ENCODE measurements at places on chromosomes 5 and 9. TPM values are rescaled to one million over a fixed set of nuclear protein-coding genes. Genes with fewer than 3 reads are reported as not detected.

GRCh38 chr5:73488806-73489205 is 9.4 kb upstream of the BTF3 start:
- no peak overlapping the region for H3K27ac ChIP-seq
- H3K36me3 ChIP-seq = no peaks in the 10 kb centered on the region
- H3K27me3 ChIP-seq = peaks cover 3% of the 10 kb centered on the region
- no peak overlapping the region for H3K4me3 ChIP-seq

GRCh38 chr5:135242021-135242865 is 156.8 kb downstream of the MACROH2A1 start:
- no peaks in the 10 kb centered on the region for H3K36me3 ChIP-seq
- H3K27ac ChIP-seq = no peak overlapping the region
- H3K27me3 ChIP-seq = no peaks in the 10 kb centered on the region
- H3K4me3 ChIP-seq = no peak overlapping the region

- H3K27ac ChIP-seq = no peak overlapping the region
- H3K4me1 ChIP-seq = peaks cover 5% of the 10 kb centered on the region
- H3K27me3 ChIP-seq = no peaks in the 10 kb centered on the region
Measured at GRCh38 chr9:37364751-37365360, 57.6 kb upstream of the GRHPR start.

DNA sequence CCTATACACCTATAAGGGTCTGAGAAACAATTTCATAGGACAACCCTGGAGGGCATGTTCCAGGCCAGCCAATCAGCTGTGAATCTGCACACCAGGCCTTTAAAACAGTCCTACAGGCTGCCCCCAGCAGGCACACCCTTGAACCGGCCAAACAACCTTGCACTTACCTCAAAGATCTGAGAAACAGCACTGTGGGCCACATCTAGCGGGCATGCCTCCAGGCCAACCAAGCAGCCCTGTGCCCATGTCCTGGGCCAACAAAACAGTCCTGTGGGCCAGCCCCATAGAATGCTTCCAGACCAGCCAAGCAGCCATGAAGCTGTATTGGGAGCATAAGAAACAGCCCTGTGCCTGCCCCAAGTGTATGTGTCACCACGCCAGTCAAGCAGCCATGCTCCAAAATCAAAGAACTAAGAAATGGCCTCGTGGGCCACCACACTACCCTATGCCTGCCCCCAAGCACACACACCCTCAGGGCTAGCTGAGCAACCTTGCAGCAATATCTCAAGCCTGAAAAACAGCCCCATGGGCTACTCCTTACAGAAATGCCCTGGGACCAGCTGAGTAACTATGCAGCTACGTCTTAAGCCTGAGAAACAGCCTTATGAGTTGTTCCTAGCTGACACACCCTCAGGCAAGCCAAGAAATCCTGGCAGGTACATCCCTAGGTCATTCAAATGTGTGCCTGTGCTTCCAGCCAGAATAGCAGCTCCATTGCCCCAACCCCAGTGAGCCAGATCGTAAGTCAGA is 2243.8 kb upstream of the C9orf72 start:
- no peaks in the 10 kb centered on the region for H3K36me3 ChIP-seq
- no peak for DNase-seq
- H3K27ac ChIP-seq = no peak overlapping the region
- H3K4me1 ChIP-seq = no peaks in the 10 kb centered on the region

Gene ANKDD1B
- 0.66 TPM for total RNA-seq

DNA sequence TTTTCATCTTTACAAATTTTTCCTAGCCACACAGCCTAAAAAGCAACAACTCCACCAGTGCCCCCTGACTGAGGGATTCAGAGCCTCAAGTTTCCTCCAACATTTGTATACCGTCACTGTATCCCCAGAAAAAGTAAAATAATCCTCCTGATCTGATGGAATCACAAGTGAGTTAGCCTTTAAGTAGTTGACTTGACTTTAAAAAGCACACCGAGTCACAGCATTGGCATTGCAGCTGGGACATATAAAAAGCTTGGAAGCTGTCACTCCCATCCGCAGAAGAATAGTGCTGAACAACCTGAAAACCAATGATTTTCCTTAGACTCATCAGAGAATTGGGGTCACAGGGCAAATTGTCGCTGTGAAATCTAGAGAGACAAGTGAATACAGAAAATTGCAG is 41.6 kb upstream of the FBN2 start:
- H3K36me3 ChIP-seq = no peaks in the 10 kb centered on the region
- no peak for DNase-seq
- H3K4me1 ChIP-seq = no peaks in the 10 kb centered on the region
- no peak overlapping the region for H3K4me3 ChIP-seq
- no peaks in the 10 kb centered on the region for H3K27me3 ChIP-seq
- H3K27ac ChIP-seq = no peak overlapping the region

Gene IFNA21
- not detected for total RNA-seq

DNA sequence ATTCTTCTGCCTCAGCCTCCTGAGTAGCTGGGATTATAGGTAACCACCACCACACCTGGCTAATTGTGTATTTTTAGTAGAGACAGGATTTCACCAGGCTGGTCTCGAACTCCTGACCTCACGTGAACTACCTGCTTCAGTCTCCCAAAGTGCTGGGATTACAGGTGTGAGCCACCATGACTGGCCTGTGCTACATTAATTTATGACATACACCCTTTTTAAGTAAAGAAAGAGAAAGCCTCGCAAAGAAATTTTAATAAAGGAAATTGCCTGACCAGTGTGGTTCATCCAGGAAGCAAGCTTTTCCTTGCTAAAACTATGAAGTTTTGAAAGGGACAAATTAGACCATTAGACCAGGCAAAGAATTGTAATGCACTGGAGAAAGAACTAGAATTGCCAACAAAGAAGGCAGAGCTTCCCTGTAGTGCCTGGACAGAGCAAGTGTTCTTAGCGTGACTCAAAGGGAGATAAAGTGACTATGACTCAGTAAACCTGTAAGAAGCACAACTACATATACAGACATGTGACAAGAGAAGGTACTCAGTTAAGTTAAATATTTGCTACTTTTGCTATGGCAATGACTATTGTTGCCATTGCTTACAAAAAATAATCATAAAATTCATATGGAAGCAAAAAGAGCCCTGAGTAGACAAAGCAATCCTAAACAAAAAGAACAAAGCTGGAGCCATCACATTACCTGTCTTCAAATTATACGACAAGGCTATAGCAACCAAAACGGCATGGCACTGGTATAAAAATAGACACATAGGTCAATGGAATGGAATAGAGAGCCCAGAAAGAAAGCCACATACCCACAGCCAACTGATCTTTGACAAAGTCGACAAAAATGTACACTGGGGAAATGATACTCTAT is 54.6 kb downstream of the FYB1 start:
- H3K4me1 ChIP-seq = peaks cover 23% of the 10 kb centered on the region
- H3K4me3 ChIP-seq = no peak overlapping the region
- peaks cover 8% of the 10 kb centered on the region for H3K36me3 ChIP-seq
- no peaks in the 10 kb centered on the region for H3K27me3 ChIP-seq
- H3K27ac ChIP-seq = peak overlapping the region; percentile 61

DNA sequence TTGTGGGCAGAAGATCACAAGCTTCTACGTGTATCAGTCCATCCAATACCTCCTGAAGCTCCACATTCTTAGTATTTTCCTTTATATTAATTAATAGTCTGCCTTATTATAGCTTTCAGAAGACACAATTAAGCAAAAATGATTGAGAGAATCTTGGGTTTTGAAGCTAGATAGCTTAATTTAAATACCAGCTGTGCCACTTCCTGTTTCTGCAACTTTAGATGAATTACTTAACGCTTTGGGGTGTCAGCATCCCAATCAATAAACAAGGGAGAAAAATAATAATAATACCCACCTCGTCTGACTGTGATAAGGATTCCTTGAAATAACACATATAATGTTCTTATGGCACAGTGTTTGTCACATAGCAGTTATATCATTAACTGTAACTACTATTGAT is 44.7 kb upstream of the HTR4 start:
- H3K36me3 ChIP-seq = no peaks in the 10 kb centered on the region
- no peaks in the 10 kb centered on the region for H3K4me1 ChIP-seq
- no peaks in the 10 kb centered on the region for H3K27me3 ChIP-seq
- no peak overlapping the region for H3K4me3 ChIP-seq
- DNase-seq = no peak

DNA sequence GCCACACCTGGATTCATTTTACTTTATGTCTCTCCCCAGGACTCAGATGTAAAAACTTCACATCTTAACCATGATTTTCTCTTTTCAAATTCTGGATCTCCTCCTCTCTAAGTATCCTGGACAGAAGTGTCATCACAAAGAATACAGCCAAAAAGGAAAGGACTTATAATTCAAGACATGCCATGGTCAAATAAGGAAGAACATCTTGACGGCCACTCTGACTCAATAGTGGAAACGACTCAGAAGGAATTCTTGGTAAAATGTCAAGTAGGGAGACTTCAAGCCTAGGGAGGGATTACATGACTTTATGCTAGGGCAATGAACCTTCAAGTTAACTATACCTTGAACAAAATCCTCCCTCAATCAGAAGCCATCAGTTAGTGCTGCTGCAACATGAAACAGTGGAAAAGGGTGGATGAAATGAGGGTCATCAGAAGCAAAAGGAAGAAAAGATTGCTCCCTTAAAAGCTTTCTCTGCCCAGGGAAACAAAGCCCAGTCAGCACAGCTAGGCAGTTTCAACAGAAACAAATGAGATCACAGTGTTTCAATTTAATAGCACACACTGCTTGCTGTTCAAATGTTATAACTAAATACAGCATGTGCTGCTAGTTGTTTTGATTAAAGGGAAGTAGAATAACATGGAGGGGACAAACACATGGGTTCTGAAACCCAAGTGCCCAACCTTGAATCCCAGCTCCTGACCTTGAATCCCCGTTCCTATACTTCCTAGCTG is 101.4 kb downstream of the LPAR1 start:
- H3K4me3 ChIP-seq = no peak overlapping the region
- DNase-seq = no peak
- no peak overlapping the region for H3K27ac ChIP-seq
- no peaks in the 10 kb centered on the region for H3K36me3 ChIP-seq
- H3K4me1 ChIP-seq = peaks cover 4% of the 10 kb centered on the region

- H3K27me3 ChIP-seq = no peaks in the 10 kb centered on the region
- H3K4me1 ChIP-seq = no peaks in the 10 kb centered on the region
- DNase-seq = no peak
- H3K36me3 ChIP-seq = no peaks in the 10 kb centered on the region
- no peak overlapping the region for H3K27ac ChIP-seq
Measured at GRCh38 chr5:113090336-113091106, 113.9 kb downstream of the DCP2 start.

Gene CDX1
- total RNA-seq = not detected

Gene CETN3
- 4.0 TPM for total RNA-seq

DNA sequence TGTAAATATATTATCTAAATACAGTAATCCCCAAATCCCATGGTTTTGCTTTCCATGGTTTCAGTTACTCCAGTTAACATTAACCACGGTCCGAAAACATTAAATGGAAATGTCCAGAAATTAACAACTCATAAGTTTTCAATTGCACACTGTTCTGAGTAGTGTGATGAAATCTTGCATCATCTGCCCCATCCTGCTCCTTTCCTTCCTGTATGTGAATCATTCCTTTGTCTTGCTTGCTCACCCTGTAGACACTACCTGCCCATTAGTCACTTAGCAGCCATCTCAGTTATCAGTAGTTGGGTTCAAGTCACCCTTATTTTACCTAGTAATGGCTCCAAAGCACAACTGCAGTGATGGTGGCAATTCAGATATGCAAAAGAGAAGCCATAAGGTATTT is 1568.5 kb upstream of the WWC1 start:
- H3K27ac ChIP-seq = no peak overlapping the region
- no peak overlapping the region for H3K4me3 ChIP-seq
- DNase-seq = no peak
- no peaks in the 10 kb centered on the region for H3K27me3 ChIP-seq
- no peaks in the 10 kb centered on the region for H3K36me3 ChIP-seq

GRCh38 chr9:100131875-100132430 is 32.9 kb downstream of the INVS start:
- no peak for DNase-seq
- no peak overlapping the region for H3K27ac ChIP-seq
- H3K4me3 ChIP-seq = no peak overlapping the region
- peaks cover 17% of the 10 kb centered on the region for H3K36me3 ChIP-seq

Gene PCDHB12
- total RNA-seq = not detected

- H3K36me3 ChIP-seq = no peaks in the 10 kb centered on the region
- no peaks in the 10 kb centered on the region for H3K27me3 ChIP-seq
- no peaks in the 10 kb centered on the region for H3K4me1 ChIP-seq
- no peak for DNase-seq
- no peak overlapping the region for H3K4me3 ChIP-seq
Measured at GRCh38 chr5:134289509-134290113, 63.7 kb upstream of the PPP2CA start.

Gene PHF24
- not detected for total RNA-seq

- H3K36me3 ChIP-seq = no peaks in the 10 kb centered on the region
- H3K27ac ChIP-seq = no peak within 1 kb of the TSS
- H3K4me3 ChIP-seq = no peak within 1 kb of the TSS
- no peak for DNase-seq
- H3K27me3 ChIP-seq = peaks cover 17% of the 10 kb centered on the region
Measured at GRCh38 chr9:115117999-115118878, at the start of gene TNC. Gene TNC (minus strand): TSS chr9:115118157. CDS start chr9:115091018, 27,139 bp downstream.

- no peak overlapping the region for H3K27ac ChIP-seq
- H3K4me3 ChIP-seq = no peak overlapping the region
- no peak for DNase-seq
- H3K4me1 ChIP-seq = no peaks in the 10 kb centered on the region
- no peaks in the 10 kb centered on the region for H3K36me3 ChIP-seq
Measured at GRCh38 chr5:153813901-153814300, 224.8 kb downstream of the FAM114A2 start.

DNA sequence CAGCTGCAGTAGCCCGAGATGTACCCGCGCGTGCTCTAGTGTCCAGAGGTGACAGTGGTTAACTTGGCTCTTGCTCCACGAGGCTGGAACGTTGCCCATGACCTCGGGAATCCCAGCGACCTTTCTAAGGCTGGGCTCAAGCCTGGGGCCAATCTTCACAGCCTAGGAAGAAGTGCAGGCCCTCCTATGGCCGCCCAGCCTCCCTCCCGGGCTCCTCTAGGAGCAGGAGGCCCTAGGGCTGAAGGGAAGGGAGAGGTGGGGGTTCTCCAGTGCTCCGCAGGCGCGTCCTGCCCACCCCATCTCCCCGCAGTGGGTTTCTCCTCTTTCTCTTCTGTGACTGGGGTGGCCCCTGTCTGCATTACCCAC is 13.3 kb downstream of the NR2F1 start:
- H3K27ac ChIP-seq = no peak overlapping the region
- no peaks in the 10 kb centered on the region for H3K36me3 ChIP-seq
- no peak for DNase-seq
- H3K4me3 ChIP-seq = no peak overlapping the region

Gene CTXN3
- total RNA-seq = not detected

GRCh38 chr5:26691486-26691885 is 346.9 kb downstream of the CDH9 start:
- no peaks in the 10 kb centered on the region for H3K4me1 ChIP-seq
- no peak overlapping the region for H3K4me3 ChIP-seq
- DNase-seq = no peak
- H3K27ac ChIP-seq = no peak overlapping the region
- no peaks in the 10 kb centered on the region for H3K27me3 ChIP-seq
- H3K36me3 ChIP-seq = no peaks in the 10 kb centered on the region

Gene FOXE1
- total RNA-seq = not detected

- no peak overlapping the region for H3K4me3 ChIP-seq
- H3K4me1 ChIP-seq = no peaks in the 10 kb centered on the region
- H3K27ac ChIP-seq = no peak overlapping the region
- no peak for DNase-seq
- no peaks in the 10 kb centered on the region for H3K27me3 ChIP-seq
Measured at GRCh38 chr5:166356096-166356495, 1935.3 kb upstream of the WWC1 start.

- no peaks in the 10 kb centered on the region for H3K36me3 ChIP-seq
- H3K27me3 ChIP-seq = no peaks in the 10 kb centered on the region
- H3K4me3 ChIP-seq = no peak overlapping the region
Measured at GRCh38 chr5:14182761-14183160, 39.6 kb downstream of the TRIO start.
